ENCODE measurements at places on chromosomes 5 and 9. TPM values are rescaled to one million over a fixed set of nuclear protein-coding genes. Genes with fewer than 3 reads are reported as not detected.

SEC24A gene
- 17.5 TPM for total RNA-seq

SIT1 gene
- total RNA-seq, result 1.5 TPM

GGTA1 gene
- total RNA-seq, result 24.2 TPM

LECT2 gene
- total RNA-seq, result not detected

CTSV gene
- total RNA-seq, result 0.15 TPM

PCDHGA8 gene
- 4.2 TPM for total RNA-seq

EIF4E1B gene
- not detected for total RNA-seq

PPP1R26 gene
- total RNA-seq, result 18.7 TPM

KCNV2 gene
- not detected for total RNA-seq

PCDHA8 gene
- not detected for total RNA-seq

SOHLH1 gene
- total RNA-seq, result not detected

PROB1 gene
- 38.5 TPM for total RNA-seq

ZDHHC11B gene
- 22.2 TPM for total RNA-seq

NUTM2G gene
- total RNA-seq, result not detected

ANKDD1B gene
- 0.46 TPM for total RNA-seq

PCDHGA1 gene
- 1.7 TPM for total RNA-seq

KIF27 gene
- total RNA-seq, result 4.0 TPM

PAEP gene
- total RNA-seq, result not detected

PAX5 gene
- not detected for total RNA-seq

STPG3 gene
- 0.31 TPM for total RNA-seq

KLHL3 gene
- 57.7 TPM for total RNA-seq

PLAA gene
- 27.3 TPM for total RNA-seq
